ENCODE measurements at places on chromosomes 4 and X.

DNA sequence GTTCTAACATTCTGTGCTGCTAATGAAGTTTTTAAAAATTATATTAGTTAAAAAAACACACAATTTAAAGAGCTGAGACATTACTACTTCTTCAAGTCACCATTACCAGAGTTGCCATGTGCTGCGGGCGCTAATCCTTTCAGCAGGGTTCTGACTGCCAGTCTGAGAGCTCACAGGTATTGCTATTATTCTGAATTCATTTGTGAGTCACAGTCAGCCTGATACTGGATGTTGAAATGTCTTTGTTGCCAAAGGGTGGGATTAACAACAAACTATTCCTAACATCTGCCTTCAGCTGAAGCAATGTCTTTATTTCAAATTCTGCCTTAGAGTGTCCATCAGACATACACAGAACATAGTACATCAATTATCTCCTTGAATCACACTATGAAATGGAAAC, 197.1 kb upstream of the FGF13 start:
- no peaks in the 10 kb centered on the region for H3K27me3 ChIP-seq
- DNase-seq = no peak
- no peak overlapping the region for H3K27ac ChIP-seq
- H3K4me3 ChIP-seq = no peak overlapping the region
- H3K36me3 ChIP-seq = no peaks in the 10 kb centered on the region

- H3K27me3 ChIP-seq = peaks cover 4% of the 10 kb centered on the region
- no peak overlapping the region for H3K4me3 ChIP-seq
- H3K4me1 ChIP-seq = peaks cover 10% of the 10 kb centered on the region
- DNase-seq = peak; percentile 36
- no peak overlapping the region for H3K27ac ChIP-seq
Measured at GRCh38 chr4:244471-244870, 60.8 kb downstream of the ZNF732 start.

DNA sequence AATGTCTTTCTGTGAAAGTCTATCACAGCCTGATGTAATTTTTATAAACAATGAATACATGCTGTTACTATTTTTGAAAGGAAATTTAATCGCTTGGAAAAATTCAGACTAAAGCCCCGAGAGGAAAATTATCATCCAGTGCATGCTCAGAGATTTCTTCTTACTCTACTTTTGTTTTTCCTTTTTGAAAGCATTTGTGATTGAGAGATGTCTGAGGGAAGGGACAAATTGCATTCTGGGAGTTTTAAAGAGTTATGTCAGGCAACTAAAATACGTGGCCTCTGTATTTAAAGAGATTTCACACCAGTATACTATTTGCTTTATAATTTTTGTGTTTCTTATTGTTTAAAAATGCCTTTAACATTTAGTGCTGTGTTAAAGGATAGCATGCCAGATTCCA, 1.4 kb upstream of the ZFX start:
- peaks cover 20% of the 10 kb centered on the region for H3K36me3 ChIP-seq
- peak overlapping the region; percentile 91 for H3K27ac ChIP-seq
- H3K4me3 ChIP-seq = peak overlapping the region; percentile 80
- H3K27me3 ChIP-seq = no peaks in the 10 kb centered on the region
- DNase-seq = no peak
- H3K4me1 ChIP-seq = peaks cover 33% of the 10 kb centered on the region

- H3K4me3 ChIP-seq = no peak overlapping the region
- no peaks in the 10 kb centered on the region for H3K27me3 ChIP-seq
- no peak for DNase-seq
Measured at GRCh38 chr4:54513204-54513603, 144.6 kb upstream of the KIT start.

GRCh38 chr4:40550196-40550595, 79.5 kb downstream of the RBM47 start:
- no peak overlapping the region for H3K4me3 ChIP-seq
- no peaks in the 10 kb centered on the region for H3K27me3 ChIP-seq
- H3K27ac ChIP-seq = no peak overlapping the region
- no peak for DNase-seq
- peaks cover 23% of the 10 kb centered on the region for H3K4me1 ChIP-seq
- no peaks in the 10 kb centered on the region for H3K36me3 ChIP-seq

DNA sequence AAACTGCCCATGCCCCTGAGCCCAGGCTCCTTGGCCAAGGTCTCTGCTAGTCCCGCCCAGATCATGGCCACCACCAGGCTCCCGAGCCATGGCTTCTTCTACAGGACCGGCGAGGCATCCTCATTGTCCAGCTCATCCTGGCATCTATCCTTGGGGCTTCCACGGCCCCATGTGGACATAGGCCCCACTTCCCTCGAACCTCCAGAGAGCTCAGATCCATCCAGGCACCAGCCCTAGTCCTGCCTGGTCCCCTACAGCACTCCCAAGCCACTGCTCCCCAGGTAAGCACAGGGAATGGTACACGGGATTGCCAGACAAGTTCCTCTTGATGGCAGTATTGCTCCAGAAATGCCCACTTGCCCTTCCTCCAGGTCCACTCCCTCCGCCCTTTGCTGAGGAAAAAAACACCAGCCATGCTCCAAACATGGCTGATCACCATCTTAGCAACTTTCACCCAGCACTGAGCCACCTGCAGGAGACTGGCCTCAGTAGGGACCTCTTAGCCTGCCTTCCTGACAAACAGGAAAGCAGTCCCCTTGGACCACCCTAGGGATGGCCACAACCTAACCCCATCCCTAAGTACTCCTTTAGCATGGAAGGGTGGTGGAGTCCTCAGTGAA, 272.1 kb upstream of the AGTR2 start:
- H3K36me3 ChIP-seq = no peaks in the 10 kb centered on the region
- H3K27ac ChIP-seq = no peak overlapping the region
- H3K27me3 ChIP-seq = no peaks in the 10 kb centered on the region
- no peaks in the 10 kb centered on the region for H3K4me1 ChIP-seq
- no peak for DNase-seq

DNA sequence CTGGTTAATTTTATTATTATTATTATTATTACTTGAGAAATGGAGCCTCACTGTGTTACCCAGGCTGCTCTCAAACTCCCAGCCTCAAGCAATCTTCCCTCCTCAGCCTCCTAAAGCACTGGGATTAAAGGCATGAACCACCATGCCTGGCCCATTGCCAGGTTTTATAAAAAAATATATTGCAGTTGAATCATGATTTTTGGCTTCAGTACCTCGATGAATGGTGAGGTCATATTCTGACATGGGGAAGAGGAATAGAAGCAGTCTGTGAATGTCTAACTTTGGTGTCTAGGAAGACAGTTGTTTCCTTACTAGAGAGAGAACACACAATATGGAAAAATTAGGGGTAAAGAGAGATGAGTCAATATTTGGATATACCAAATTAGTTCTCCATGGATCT, 32.0 kb downstream of the CCSER1 start:
- H3K4me1 ChIP-seq = no peaks in the 10 kb centered on the region
- H3K4me3 ChIP-seq = no peak overlapping the region
- H3K27ac ChIP-seq = no peak overlapping the region

- DNase-seq = no peak
Measured at GRCh38 chrX:74931214-74931613, 6.0 kb upstream of the NEXMIF start.

DNA sequence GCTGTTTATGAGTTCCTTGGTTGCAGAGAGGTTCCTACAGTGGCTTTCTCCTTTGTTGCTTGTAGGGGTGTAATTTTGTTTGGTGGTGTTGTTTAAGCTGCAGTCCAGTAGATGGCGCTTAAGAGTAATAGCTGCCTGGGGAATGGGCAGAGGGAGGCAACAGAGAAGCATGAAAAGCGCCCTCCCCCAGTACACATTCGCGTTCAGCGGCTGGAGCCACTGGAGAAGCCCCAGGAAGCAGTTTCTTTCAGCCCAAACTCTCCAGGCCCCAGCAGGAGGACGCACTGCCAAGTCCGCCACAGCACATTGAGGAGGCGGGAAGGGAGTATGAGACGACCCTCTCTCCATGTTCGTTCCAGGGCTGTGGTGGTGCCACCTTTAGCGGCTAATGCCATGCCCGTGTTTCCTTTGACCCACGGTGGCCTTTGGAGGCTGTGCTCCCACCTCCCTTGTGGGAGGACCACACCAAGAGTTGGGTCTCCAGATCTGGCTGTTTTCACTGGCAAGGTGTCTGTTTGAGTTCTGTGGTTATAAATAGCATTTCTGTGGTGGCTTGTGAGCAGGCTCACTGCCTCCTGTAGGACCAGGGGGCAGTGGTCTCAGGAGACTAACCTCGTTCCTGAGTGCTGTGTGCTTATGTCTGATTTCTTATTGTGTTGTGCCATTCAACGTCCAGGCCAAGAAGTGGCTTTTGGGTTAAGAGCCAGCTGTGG, 252.3 kb downstream of the ARHGAP10 start:
- H3K4me3 ChIP-seq = no peak overlapping the region
- peaks cover 1% of the 10 kb centered on the region for H3K36me3 ChIP-seq
- peak; percentile 5 for DNase-seq

DNA sequence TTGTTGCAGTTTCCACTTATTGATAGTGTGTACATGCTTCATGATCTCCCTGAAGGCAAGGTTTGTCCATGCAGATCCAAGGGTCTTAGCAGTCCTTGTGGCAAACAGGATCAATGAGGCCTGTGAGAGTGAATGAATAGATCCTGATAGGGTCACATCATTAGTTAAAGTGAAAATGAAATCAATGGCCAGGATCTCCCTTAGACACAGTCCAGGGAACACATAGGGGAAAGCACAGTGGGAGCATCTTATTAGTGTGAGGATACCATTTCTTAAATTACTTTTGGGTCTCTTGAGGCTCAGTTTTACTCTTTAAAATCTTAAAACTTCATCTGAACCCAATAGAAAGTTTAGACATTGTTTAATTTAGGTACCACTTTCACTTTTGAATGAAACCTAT, 59.3 kb downstream of the ARHGAP6 start:
- no peaks in the 10 kb centered on the region for H3K27me3 ChIP-seq
- no peak overlapping the region for H3K4me3 ChIP-seq
- no peak overlapping the region for H3K27ac ChIP-seq
- no peaks in the 10 kb centered on the region for H3K36me3 ChIP-seq
- no peaks in the 10 kb centered on the region for H3K4me1 ChIP-seq

DNA sequence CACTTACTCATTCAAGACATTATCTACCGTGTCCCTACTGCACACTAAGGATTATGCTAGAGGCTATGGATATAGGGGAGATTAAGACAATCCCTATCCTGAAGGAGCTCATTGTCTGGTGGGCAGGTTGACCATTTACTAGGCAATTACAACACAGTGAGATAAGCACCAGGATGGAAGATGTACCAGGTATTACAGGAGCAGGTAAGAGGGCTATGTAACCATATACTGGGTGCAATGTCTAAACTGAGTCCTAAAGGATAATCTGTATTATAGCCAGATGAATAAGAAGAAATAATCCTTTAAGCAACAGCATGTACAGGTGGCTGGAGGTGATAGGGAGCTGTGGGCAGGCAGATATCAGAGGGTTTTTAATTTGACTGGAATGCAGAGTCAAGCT, 113.3 kb upstream of the TBC1D9 start:
- H3K4me1 ChIP-seq = no peaks in the 10 kb centered on the region
- no peak for DNase-seq
- H3K27ac ChIP-seq = no peak overlapping the region
- no peak overlapping the region for H3K4me3 ChIP-seq

- DNase-seq = no peak
- H3K4me1 ChIP-seq = peaks cover 42% of the 10 kb centered on the region
Measured at GRCh38 chr4:150950657-150951288, 64.3 kb downstream of the LRBA start.

DNA sequence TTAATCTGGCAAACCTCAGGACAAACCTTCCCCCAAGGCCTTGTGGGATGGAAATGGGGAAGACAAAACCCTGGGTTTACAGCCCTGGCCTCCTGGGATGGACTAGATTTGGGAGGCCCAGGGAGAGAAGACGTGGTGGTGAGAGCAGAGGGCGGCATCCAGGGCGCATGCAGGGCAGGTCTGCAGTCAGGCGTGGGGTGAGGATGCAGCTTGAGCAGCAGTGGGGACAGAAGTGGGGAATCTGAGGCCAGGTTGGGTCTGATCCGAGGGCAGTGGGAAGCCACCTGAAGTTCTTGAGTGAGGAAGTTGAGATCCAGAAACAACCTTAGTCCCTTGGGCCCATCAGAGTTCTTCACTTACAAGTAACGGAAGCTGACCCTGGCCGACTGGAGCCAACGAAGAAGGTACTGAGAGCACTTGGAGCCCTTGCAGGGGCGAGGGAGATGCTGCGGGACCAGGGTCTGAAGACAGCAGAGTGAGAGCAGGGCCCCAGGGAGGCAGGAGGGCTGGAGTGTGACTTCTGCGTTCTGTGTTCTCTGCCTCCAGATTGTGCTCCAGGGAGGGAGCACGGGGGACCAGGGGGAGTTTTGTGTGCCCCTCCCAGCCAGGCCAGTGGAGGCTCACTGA, 42.0 kb upstream of the GPR78 start:
- H3K27me3 ChIP-seq = no peaks in the 10 kb centered on the region
- H3K36me3 ChIP-seq = no peaks in the 10 kb centered on the region
- H3K4me1 ChIP-seq = no peaks in the 10 kb centered on the region
- H3K27ac ChIP-seq = no peak overlapping the region

DNA sequence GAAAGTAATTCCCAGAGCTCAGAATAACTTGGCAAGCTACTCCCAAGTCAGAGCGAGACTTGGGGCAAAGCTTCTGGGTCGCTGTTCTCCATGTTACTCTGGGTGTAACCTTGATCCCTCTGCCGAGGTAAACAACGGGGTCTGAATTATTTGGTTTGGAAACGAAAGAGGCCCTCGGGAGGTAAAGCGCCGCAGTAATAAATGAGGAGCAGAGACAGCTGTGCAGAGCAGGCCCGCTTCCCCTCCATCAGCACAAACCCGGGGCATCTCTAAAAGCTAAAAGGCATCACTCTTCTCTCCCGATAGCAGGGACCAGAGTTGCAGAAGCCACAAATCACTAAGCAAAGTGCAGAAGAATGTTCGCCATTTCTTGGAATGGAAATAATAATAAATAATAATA, 561.5 kb downstream of the BCOR start:
- H3K36me3 ChIP-seq = no peaks in the 10 kb centered on the region
- no peak overlapping the region for H3K27ac ChIP-seq
- peaks cover 3% of the 10 kb centered on the region for H3K27me3 ChIP-seq
- peaks cover 6% of the 10 kb centered on the region for H3K4me1 ChIP-seq

GRCh38 chr4:7623468-7623867, 188.7 kb upstream of the PSAPL1 start:
- no peak overlapping the region for H3K4me3 ChIP-seq
- H3K27me3 ChIP-seq = peaks cover 4% of the 10 kb centered on the region
- no peak overlapping the region for H3K27ac ChIP-seq
- DNase-seq = no peak

- H3K27ac ChIP-seq = no peak overlapping the region
- no peaks in the 10 kb centered on the region for H3K27me3 ChIP-seq
- no peaks in the 10 kb centered on the region for H3K4me1 ChIP-seq
- H3K4me3 ChIP-seq = no peak overlapping the region
- no peak for DNase-seq
Measured at GRCh38 chrX:73525928-73526690, 36.9 kb upstream of the CHIC1 start.

DNA sequence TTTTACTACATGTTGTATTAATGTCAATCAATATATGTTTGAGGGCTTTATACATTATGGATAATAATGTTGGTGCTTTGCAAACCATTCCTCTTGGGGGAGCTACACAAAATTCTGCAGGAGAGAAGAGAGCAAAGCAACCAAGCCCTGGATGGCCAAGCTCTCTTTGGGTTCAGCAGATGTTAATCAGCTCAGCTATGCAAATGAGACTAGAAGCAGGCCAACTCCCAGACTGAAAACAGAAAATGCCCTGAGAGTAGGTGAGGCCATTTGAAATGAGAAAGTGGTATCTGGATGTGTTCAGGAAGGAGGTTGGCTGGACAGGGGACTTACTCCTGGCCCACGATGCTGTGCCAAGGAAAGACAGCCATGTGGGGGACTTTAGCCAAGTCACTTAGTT, 387.0 kb downstream of the BCOR start:
- H3K4me1 ChIP-seq = no peaks in the 10 kb centered on the region
- no peak overlapping the region for H3K4me3 ChIP-seq
- no peak overlapping the region for H3K27ac ChIP-seq
